Activated T-helper 2 cell treated with anti-CD3 and anti-CD28 coated beads, Interferon-gamma antibody, Interleukin-2, Interleukin-4, amounts not matched to agents 10 μg/mL and 5 μg/mL and 100 μg/mL, durations not matched to agents 14 hours and 24 hours and 36 hours (primary cell): ENCODE measurements at places on chromosomes 1 and 21.

GRCh38 chr1:206802401-206802800 is 30.1 kb upstream of the IL10 start:
- no peaks in the 10 kb centered on the region for H3K36me3 ChIP-seq
- peaks cover 13% of the 10 kb centered on the region for H3K27me3 ChIP-seq
- H3K4me1 ChIP-seq, result peaks cover 82% of the 10 kb centered on the region
- DNase-seq, result no peak
- no peak overlapping the region for H3K4me3 ChIP-seq

DNA sequence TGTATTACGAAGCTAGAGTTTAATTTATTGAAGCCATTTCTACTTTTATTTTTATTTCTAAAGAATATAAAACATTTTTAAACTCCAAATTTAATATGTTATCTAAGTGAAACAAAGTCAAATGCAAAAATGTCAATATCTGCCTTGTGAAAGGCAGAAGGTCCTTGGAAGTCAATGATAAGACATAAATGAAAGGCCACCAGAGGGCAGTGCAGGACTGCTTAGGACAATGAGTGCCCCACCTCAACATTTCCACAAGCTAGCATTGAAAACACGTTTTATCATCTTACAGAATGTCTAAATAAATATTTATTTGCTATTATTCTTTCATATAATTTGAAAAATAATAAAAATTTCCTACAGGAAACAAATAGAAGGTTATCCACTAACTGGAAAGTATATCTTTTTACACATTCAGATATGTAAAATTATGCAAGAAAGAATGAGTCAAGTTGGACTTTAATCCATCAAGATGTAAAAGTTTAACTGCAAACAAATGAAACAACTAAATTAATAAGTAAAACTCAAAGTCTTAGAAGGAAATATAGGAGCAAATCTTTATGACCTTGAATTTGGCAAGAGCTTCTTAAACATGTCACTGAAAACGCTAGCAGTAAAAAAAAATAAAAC is 140.1 kb upstream of the FMN2 start:
- H3K36me3 ChIP-seq, result no peaks in the 10 kb centered on the region
- no peak for DNase-seq
- no peak overlapping the region for H3K27ac ChIP-seq
- no peaks in the 10 kb centered on the region for H3K4me1 ChIP-seq
- no peak overlapping the region for H3K4me3 ChIP-seq

GRCh38 chr1:183024317-183025009 is 1.2 kb downstream of the LAMC1 start:
- peaks cover 80% of the 10 kb centered on the region for H3K27me3 ChIP-seq
- no peak overlapping the region for H3K27ac ChIP-seq
- peak overlapping the region; percentile 79 for H3K4me3 ChIP-seq
- DNase-seq, result no peak
- peaks cover 11% of the 10 kb centered on the region for H3K4me1 ChIP-seq

GRCh38 chr1:109924316-109924715 is 13.7 kb downstream of the CSF1 start:
- peaks cover 7% of the 10 kb centered on the region for H3K4me1 ChIP-seq
- DNase-seq, result no peak
- peaks cover 91% of the 10 kb centered on the region for H3K36me3 ChIP-seq
- peak overlapping the region; percentile 31 for H3K27ac ChIP-seq
- H3K27me3 ChIP-seq, result no peaks in the 10 kb centered on the region

GRCh38 chr1:206769304-206769731 is 1.3 kb upstream of the IL19 start:
- H3K27ac ChIP-seq, result peak overlapping the region; percentile 49
- H3K4me1 ChIP-seq, result peaks cover 82% of the 10 kb centered on the region
- H3K4me3 ChIP-seq, result peak overlapping the region; percentile 20
- peak; percentile 75 for DNase-seq
- no peaks in the 10 kb centered on the region for H3K36me3 ChIP-seq
- H3K27me3 ChIP-seq, result peaks cover 16% of the 10 kb centered on the region

DNA sequence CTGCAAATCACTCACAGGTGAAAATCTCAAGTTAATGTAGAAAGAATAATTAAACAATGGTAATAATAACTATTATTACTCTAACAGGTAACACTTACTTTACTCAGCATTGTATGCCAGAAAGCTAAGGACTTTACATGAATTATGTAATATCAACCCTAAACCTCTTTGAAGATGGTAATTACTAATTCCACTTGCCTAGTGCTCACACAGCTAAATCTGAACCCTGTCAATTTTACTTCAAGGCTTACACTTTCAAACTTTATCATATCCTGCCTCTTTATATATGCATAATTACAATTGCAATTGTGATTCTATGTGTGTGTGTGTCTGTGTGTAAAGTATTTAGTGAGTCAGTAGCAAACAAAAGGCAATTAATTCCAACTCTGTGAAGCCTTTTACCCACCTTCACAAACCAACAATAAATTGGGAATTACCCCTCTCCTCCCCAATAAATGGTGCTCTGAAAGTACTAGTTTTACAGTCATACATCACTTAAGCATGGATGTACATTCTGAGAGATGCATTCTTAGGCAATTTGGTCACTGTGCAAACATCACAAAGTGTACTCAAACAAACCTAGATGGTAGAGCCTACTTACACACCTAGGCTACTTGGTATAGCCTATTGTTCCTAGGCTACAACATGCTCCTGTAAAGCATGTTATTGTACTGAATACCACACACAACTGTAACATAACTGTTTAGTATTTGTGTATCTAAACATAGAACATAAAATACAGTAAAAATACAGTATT is 5.9 kb downstream of the ZNF644 start:
- H3K4me1 ChIP-seq, result peaks cover 57% of the 10 kb centered on the region
- no peak overlapping the region for H3K4me3 ChIP-seq
- no peak overlapping the region for H3K27ac ChIP-seq
- no peak for DNase-seq
- H3K27me3 ChIP-seq, result no peaks in the 10 kb centered on the region

GRCh38 chr1:206430031-206430983 is 40.0 kb upstream of the IKBKE start:
- no peak overlapping the region for H3K4me3 ChIP-seq
- H3K27ac ChIP-seq, result no peak overlapping the region
- H3K4me1 ChIP-seq, result peaks cover 17% of the 10 kb centered on the region
- no peak for DNase-seq
- H3K27me3 ChIP-seq, result no peaks in the 10 kb centered on the region

GRCh38 chr1:183470961-183471742 is 1.1 kb upstream of the SMG7 start:
- H3K36me3 ChIP-seq, result peaks cover 16% of the 10 kb centered on the region
- H3K4me3 ChIP-seq, result peak overlapping the region; percentile 87
- H3K4me1 ChIP-seq, result peaks cover 24% of the 10 kb centered on the region

DNA sequence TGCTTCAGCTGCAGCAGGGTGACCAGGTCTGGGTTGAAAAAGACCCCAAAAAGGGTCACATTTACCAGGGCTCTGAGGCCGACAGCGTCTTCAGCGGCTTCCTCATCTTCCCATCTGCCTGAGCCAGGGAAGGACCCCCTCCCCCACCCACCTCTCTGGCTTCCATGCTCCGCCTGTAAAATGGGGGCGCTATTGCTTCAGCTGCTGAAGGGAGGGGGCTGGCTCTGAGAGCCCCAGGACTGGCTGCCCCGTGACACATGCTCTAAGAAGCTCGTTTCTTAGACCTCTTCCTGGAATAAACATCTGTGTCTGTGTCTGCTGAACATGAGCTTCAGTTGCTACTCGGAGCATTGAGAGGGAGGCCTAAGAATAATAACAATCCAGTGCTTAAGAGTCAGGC is 2.9 kb downstream of the C1QA start:
- no peak for DNase-seq
- H3K27ac ChIP-seq, result no peak overlapping the region
- H3K4me3 ChIP-seq, result no peak overlapping the region
- no peaks in the 10 kb centered on the region for H3K36me3 ChIP-seq

DNA sequence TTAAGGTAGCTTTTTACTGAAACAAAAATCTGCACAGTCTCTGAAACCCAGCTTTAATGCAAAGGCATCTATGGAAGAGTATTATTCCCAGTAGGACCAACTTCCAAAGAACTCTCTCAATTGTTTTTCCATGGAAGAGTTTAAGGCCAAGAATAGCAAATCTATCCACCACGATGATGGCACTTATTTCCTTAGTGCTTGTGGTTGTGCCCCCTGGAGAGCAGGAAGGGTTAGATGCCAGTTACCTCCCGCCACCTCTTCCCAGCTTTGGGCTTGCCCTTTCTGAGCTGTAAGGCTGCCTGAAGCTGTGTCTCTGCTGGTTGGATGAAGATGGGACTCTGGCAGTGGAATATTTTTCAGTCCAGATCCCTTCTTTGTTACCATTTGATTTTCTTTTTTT is 4.8 kb upstream of the ATP1A1 start:
- no peaks in the 10 kb centered on the region for H3K36me3 ChIP-seq
- no peak overlapping the region for H3K4me3 ChIP-seq
- no peak for DNase-seq
- peaks cover 39% of the 10 kb centered on the region for H3K27me3 ChIP-seq
- H3K27ac ChIP-seq, result no peak overlapping the region

GRCh38 chr1:247474367-247474766 is 16.5 kb upstream of the OR2B11 start:
- H3K27ac ChIP-seq, result no peak overlapping the region
- H3K27me3 ChIP-seq, result no peaks in the 10 kb centered on the region
- H3K36me3 ChIP-seq, result no peaks in the 10 kb centered on the region
- H3K4me3 ChIP-seq, result no peak overlapping the region
- no peaks in the 10 kb centered on the region for H3K4me1 ChIP-seq

DNA sequence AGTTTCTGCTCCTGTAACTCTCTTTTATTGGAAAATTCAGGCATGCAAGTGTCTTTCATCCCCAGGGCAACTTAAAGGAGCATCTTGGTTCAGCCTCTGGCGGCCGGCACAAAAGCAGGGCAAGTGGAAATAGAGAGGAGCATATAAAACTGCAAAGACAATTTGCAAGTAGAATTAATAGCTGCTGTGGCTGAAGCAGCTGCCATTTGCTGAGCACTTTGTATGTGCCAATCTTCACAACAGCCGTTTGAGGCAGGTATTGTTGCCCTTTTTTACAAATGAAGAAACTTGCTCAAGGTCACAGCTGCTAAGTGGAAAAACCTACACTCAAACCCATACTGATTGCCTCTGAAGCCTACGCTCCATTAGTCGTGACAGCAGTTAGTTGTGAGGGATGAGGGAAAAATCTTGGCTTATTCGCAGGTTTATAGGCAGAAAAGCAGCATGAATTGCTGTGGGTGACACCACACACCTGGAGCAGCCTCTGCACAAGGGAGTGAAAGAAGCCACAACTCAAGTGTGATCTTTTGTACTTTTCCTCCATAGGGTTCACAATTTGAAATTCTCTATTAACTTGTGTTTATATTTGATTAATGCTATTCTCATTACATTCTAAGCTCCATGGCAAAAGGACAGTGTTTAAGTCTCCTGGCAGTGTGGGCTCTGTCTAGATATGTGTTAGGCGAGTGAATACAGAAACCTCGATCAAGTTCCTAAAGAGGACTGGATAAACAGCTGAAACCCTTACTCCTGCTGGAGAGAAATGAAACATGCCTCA is 99.0 kb upstream of the BEND5 start:
- H3K4me3 ChIP-seq, result no peak overlapping the region
- H3K36me3 ChIP-seq, result no peaks in the 10 kb centered on the region
- H3K27me3 ChIP-seq, result peaks cover 6% of the 10 kb centered on the region
- no peak overlapping the region for H3K27ac ChIP-seq
- no peak for DNase-seq
- no peaks in the 10 kb centered on the region for H3K4me1 ChIP-seq

- peaks cover 48% of the 10 kb centered on the region for H3K36me3 ChIP-seq
- no peak for DNase-seq
- H3K27me3 ChIP-seq, result no peaks in the 10 kb centered on the region
- H3K27ac ChIP-seq, result no peak overlapping the region
- H3K4me3 ChIP-seq, result no peak overlapping the region
- peaks cover 3% of the 10 kb centered on the region for H3K4me1 ChIP-seq
Measured at GRCh38 chr1:100292711-100293110, 26.7 kb downstream of the RTCA start.

GRCh38 chr1:76764638-76765454 is 102.4 kb upstream of the ST6GALNAC5 start:
- no peak overlapping the region for H3K27ac ChIP-seq
- no peaks in the 10 kb centered on the region for H3K4me1 ChIP-seq
- H3K27me3 ChIP-seq, result no peaks in the 10 kb centered on the region
- no peak for DNase-seq

DNA sequence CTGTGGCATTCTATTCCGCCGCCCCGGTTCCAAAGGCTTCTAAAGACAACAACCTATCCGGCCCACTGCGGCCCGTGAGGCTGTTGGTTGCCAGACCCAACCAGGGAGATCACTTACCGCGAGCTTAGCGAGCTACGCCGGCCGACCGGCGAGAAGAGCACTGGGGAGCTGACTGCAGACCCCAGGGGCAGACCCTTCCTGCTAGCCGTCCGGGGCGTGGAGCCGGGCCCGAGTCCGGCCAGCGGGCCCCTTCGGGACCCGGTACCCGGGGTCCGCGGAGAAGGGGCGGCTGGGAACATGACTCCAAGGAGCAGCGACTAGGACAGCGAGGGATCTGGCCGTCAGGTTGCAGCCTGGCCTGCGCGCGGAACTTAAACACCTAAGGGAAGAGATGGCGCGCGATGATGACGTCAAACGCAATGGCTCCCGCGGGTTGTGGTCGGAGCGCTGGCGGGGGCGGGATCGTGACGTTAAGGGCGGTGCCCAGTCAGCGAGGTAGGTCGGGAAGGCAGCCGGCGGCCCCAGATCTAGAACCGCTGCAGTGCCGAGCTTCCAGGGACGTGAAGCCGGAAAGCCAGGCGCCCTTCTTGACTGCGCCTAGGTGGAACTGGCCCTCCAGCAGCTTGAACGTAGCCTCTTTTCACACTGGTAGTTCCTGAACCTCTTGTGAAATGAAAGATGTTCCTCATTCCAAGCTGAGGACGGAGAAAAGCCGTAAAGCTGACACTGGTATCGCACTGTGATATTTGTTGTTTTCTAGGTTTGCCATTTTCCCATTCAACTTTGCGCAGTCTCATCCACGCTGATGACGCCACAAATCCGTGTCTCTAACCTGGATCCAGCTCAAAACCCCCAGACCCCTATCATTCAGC is at the start of gene NUP133:
NUP133 (minus strand) TSS at position 391 of the 872 bp plus-strand sequence; CDS start at position 299, 92 bp downstream.
- H3K4me3 ChIP-seq, result peak within 1 kb of the TSS; percentile 89
- H3K27me3 ChIP-seq, result no peaks in the 10 kb centered on the region
- peaks cover 8% of the 10 kb centered on the region for H3K36me3 ChIP-seq
- DNase-seq, result peak; percentile 96
- H3K27ac ChIP-seq, result peak within 1 kb of the TSS; percentile 89

GRCh38 chr21:35995522-35996088 is 64.7 kb downstream of the SETD4 start:
- DNase-seq, result no peak
- peaks cover 2% of the 10 kb centered on the region for H3K4me1 ChIP-seq

- no peak for DNase-seq
- no peaks in the 10 kb centered on the region for H3K36me3 ChIP-seq
- H3K27ac ChIP-seq, result no peak overlapping the region
- H3K27me3 ChIP-seq, result peaks cover 20% of the 10 kb centered on the region
- no peaks in the 10 kb centered on the region for H3K4me1 ChIP-seq
- H3K4me3 ChIP-seq, result no peak overlapping the region
Measured at GRCh38 chr1:7886405-7886745, 33.5 kb upstream of the UTS2 start.

DNA sequence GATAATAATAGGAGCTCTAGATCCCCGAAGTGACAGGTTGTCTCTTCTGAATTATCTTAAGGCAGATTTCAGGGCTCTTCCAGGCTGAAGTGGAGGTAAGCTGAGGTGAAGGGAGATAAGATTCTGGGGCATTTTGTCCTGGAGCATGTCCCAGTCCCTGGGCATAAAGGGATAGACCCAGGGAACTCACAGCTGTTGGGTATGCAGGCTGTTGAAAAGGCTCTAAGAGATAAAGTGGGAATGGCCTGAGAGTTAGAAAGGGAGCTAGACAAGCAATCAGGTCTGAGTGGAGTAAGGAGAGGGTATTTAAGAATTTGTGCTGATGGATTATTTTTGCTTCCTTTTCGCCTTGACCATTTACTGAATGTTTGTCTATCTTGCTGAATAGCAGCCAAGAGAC is 123.7 kb downstream of the NOS1AP start:
- no peak overlapping the region for H3K27ac ChIP-seq
- no peak for DNase-seq
- no peaks in the 10 kb centered on the region for H3K4me1 ChIP-seq
- peaks cover 3% of the 10 kb centered on the region for H3K27me3 ChIP-seq
- no peaks in the 10 kb centered on the region for H3K36me3 ChIP-seq
